Effector memory CD8-positive, alpha-beta T cell (primary cell): ENCODE measurements at places on chromosomes 12 and 14.

- peaks cover 11% of the 10 kb centered on the region for H3K4me1 ChIP-seq
- H3K4me3 ChIP-seq, result no peak overlapping the region
- H3K27ac ChIP-seq, result peak overlapping the region; percentile 71
- H3K27me3 ChIP-seq, result peaks cover under 1% of the 10 kb centered on the region
- DNase-seq, result no peak
These were observed 70.6 kb downstream of the NOC4L start for GRCh38 chr12:132214891-132215290.

- H3K27ac ChIP-seq, result no peak overlapping the region
- no peaks in the 10 kb centered on the region for H3K27me3 ChIP-seq
- no peak for DNase-seq
These were observed 6.8 kb downstream of the ZFHX2 start for GRCh38 chr14:23544511-23545447.

DNA sequence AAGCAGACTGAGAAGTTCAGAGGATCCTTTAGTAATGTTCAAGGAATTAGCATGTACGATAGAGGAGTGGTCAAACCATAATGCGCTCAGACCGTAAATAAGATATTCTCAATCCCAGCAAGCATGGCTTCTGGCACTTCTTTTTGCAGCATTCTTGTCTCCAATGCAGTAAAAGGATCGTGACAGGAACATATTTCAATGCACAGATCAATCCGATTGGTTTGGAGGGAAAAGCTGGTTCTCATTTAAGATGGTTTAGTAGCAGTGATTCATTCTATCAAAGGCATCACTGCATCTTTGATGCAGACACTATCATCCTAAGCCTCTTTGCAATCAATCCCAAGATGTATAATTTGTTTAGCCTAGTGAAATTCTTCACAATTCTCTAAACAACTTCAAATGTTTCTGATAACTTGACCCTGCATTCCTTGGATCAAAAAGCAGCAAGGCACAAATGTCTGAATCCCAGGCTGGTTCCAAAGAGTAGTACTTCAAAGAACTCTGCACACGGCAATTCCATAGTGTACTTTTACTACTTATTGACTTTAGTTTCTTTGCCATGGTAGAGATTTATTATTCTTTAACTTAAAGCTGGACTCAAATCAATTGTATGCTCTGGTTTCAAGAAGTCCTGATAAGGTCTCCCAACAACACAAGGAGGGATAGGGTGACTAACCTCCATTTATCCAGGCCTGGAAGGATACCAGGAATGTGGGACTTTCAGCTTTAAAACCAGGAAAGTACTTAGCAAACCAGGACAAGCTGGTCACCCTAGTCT, 96.8 kb upstream of the MDM1 start:
- H3K4me1 ChIP-seq, result peaks cover 7% of the 10 kb centered on the region
- H3K4me3 ChIP-seq, result no peak overlapping the region
- peaks cover 21% of the 10 kb centered on the region for H3K36me3 ChIP-seq
- DNase-seq, result no peak

DNA sequence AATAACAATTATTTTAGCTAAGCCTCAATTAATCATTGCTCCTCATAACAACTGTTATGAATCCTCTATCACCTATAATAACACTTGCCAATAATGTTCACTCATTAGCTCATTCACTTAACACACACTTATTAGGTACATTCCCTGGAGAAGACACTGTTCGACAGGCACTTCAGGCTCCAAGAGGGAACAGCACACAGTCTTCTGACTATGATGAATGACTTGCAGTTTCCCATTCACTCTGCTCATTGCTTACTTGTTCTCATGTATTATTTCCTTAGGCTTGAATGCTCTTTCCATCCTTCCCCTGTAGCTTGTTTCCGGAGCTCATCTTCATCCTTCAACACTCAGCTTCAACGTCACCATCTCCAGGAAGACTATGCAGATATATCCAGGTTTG, 437.3 kb downstream of the TMEM132D start:
- no peak overlapping the region for H3K27ac ChIP-seq
- H3K4me3 ChIP-seq, result no peak overlapping the region
- no peaks in the 10 kb centered on the region for H3K36me3 ChIP-seq
- H3K4me1 ChIP-seq, result no peaks in the 10 kb centered on the region
- DNase-seq, result no peak

DNA sequence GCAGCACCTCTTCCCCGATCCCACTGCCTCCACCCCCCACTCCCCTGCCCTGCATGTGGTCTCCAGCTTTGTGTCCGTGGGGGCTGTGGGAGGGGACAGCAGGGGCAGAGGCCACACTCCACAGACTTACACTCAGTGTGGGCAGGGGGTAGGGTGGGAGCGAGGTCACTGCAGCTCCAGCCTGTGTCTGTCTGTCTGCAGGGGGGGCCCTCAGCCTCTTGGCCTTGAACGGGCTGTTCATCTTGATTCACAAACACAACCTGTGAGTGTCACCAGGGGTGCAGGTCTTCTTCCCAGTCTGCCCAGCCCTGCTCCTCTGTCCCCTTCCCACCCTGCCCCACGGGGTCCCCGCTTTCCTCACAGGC, 6.5 kb downstream of the NOC4L start:
- H3K4me1 ChIP-seq, result peaks cover 8% of the 10 kb centered on the region
- no peak overlapping the region for H3K27ac ChIP-seq
- no peak for DNase-seq
- no peaks in the 10 kb centered on the region for H3K27me3 ChIP-seq
- H3K36me3 ChIP-seq, result peaks cover 36% of the 10 kb centered on the region
